Memory B cell (primary cell): ENCODE measurements at places on chromosomes 4 and X.

GRCh38 chr4:125277790-125278189 lies 37.0 kb upstream of the FAT4 start:
- no peak for DNase-seq

- no peak for DNase-seq
These were observed 93.6 kb downstream of the TASL start for GRCh38 chrX:30483996-30484395.

- DNase-seq = no peak
These were observed 35.3 kb upstream of the VSIG4 start for GRCh38 chrX:66074920-66075879.

DNA sequence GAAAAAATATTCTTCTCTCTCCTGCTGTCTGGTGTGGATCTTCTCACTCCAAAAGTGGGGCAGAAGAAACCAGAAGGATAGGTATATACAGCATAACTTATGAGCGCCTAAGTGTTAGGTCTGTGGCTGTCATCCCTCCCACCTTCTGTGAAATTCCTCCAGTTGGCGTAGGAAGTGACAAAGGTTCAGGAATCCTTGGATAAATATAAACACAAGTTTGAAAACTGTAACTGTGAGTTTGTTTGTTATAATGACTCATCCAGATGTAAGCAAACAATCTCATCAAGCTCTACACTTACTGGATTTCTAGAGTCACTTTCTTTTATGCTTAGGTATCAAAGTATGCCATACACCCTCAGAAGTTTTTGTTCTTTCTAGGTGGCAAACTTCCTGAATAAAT lies 405.2 kb downstream of the FAT4 start:
- DNase-seq = no peak

GRCh38 chr4:93184053-93184452 lies 644.5 kb upstream of the ATOH1 start:
- no peak for DNase-seq

DNA sequence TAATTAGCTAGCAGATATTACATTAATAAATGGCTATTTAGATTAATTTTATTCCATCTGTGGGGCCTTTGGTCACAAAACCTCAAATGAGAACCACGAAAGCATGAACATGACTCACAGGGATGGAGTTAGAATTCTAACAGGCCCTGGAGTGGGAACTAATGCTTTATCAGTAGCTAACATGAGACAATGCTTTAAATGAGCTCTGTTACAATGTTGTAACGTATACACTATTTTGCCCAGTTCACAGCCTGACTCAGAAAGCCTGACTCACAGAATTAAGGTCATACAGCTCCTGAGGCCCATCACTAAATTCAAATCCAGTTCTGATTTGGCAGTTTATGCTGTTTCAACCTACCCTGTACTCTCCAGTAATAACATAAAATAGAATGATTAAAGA lies 23.2 kb downstream of the VEGFC start:
- no peak for DNase-seq

DNA sequence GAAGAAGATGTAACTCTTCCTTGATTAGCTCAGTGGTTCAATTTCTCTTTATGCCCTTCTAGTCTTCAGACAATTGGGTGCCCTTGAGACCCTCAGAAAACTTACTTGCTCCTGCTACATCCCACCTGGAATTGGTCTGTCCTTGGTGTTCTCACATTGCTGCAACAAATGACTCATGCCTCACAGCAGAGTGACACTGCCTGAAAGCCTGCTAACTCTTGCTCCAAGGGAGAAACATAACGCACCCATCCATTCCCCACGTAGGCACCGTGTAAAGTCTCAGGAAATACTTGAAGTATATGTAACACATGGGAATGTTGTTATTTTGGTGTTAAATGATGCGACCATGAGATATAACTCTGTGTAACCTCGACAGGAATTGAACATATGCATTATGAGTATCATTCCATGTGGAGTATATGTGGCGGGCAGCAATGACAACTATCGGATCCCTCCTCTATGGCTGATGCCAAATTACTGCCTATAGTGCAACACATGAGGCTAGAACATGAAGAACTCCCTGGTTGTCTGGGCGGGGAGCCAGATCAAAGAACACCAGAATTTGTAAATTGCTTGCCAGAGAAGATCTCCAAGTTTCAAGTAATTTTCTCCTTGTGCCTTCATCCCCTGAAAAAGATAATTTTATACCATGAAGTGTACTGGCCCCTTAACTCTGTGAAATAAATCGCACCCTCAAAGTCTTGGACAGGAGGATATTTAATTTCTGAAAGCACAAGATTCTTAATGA lies 231.3 kb upstream of the STK26 start:
- no peak for DNase-seq

DNA sequence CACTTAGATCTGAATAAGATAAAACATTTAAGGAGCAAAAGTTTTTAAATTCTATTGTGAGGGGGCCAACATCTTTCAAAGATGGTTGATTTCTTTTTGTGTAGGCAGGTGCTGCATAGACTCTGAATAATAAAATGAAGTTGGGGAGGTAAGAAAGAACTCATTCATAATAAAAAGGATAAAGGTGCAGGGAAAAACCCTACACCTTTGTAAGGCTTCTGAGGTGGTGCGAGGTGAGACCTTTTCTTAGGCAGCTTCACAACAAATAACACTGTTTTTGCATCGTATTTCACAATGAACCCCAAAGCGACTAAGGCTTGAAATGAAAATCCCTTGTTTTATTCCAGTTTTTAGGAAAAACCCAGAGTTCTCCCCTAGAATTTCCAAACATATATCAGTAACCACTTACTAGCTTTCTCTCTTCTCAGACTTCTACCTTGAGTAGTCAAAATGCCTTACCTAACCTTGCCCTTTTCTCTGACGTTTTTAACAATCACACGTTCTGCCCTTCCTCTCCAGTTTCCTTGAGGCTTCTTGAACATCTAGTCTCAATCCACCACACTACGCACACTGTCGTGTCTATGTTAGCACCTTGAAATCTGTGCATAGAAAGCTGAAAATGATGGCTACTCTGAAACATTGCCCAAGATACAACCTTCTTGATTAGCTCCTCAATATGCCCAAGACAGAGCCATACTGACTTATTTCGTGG lies 30.2 kb downstream of the MAML3 start:
- no peak for DNase-seq

DNA sequence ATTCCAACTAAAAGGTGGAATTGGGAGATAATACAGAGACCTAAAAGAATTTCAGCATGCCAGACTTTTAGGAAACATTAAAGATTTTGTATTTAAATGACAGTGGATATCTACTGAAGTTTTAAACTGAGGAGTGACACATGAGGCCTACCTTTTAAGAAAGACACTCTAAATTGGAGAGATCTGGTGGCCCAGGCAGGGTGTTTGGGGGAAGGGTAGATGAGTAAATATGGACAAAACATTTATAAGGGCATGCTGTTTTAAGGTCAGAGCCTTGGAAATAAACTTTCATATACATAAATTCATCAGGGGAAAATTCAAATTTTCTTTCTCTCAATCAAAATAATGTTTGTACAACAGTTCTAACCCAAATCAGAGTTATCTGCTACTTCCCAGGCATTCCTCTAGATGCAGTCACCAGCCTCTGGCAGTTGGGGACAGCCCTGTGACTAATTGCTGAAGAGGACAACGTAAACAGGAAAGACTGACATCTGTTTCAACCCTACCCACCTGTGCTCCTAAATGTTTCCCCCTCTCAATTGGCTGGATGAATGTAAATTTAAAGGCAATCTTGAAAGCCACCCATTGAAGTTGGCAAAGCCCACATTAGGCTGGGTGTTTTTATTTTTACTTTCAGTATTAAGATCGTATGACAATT lies 1646.9 kb upstream of the ADGRL3 start:
- no peak for DNase-seq

- DNase-seq = no peak
These were observed 444.2 kb downstream of the IDS start for GRCh38 chrX:149060921-149061320.

DNA sequence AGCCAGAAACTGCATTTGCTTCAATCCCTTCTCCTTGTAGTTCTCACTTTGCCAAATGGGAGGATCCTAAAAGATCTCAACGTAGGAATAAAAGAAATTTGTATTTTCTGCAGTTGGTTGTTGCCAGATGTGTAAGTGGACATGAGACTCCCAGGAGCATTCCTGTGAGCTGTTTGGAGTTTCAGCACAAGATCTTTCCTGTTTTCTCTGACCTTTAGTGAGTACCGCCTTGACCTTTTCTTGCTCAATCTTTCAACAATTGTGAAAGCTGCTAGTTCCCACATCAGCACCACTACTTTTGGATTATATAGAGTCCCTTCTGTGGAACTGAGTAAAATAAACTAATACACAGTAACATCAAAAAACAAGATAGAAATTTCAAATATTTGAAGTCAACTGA lies 683.8 kb upstream of the PABPC4L start:
- no peak for DNase-seq

DNA sequence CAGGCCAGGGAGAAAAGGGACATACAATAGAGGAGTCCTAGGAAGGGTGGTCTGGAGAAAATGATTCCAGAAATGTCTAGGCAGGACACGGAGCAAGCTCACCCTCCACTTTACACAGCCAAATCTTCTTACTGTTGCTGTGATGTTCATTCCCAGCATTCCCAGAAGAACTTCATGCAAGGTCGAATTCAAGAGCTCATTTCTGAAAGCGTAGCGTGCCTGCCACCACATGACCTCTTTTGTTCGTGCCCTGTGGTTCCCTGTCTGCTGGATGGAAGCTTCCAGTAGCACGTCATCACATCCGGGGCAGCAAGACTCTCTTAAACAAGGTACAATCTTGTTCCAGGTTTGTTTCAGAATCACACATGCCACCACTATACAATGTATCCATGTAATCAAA lies 57.8 kb downstream of the FAM184B start:
- no peak for DNase-seq

DNA sequence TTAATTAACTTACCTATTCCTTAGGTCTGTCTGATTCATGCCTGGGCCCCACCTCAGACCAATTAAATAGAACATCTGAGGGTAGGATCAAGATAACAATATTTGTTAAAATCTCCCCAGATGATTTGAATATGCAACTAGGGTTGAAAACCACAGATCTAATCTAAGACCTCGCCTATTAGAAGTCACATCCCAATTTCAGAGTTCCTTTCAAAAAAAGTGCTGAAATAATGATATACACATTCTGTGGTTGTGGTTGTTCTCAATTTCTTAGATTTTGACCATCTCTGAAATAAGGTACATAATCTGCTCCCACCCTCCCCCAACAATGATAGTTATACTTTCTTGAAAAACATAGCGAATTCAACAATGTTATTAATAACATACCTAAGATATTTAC lies 27.7 kb downstream of the NIPAL1 start:
- no peak for DNase-seq

GRCh38 chr4:27908356-27908755 lies 1047.7 kb downstream of the STIM2 start:
- DNase-seq = no peak

DNA sequence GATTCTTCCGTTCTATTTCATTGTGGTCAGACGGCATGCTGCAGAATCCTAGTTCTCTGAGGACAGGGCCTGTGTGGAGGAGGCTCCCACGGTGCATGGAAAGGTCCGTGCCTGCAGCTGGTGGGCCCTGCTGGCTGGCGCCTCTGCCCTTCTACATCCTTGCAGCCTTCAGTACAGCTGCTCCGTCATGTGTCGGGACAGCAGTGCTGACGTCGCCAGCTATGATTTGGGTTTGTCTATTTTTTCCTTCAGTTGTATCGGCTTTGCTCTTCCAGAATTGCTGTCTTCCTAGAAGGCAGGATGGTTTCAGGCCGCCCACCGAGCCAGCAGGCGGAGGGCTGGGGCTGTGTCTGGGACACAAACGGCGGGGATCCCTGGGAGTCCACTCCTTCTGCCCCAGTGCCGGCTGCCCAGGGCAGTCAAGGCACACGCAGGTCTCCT lies 32.1 kb upstream of the CPLX1 start:
- DNase-seq = no peak

DNA sequence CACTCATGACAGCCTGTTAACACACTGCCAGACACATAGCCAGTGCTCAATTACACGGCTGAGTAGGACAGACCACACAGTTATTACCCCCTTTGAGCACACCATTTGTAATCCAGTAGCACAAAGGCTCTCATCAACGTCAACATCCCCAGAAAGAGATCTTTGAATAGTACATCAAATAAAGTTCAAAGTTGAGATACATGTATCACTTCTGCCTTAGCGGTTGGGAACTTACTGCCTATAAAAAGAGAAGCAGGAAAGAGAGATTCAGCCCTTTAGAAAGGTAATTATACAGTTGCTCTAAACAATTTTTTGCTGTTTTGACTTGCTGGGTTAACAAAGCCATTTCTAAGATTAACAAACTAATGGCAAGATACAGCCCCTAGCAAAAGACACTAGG lies 16.2 kb downstream of the ANXA5 start:
- DNase-seq = no peak

GRCh38 chr4:21450331-21450730 lies 498.2 kb downstream of the KCNIP4 start:
- DNase-seq = no peak

GRCh38 chr4:102453827-102454226 lies 47.3 kb upstream of the NFKB1 start:
- no peak for DNase-seq

DNA sequence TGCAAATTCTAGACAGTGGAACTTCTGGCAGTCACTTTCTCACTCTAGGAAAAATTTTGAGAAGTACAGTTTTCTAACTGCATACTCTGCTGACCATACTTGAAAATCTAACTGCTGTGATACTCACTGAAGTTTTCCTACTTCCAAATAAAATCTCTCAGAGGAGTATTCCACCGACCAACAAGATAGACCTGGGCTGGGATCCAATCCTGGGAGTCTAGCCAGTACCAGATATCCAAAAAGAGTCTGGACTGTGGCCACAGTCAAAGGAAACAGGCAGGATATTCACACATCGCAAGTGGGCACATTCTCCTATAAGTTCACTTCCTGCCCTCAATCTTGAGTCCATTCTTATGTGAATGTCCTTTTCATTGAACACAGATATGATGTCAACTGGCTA lies 1138.7 kb upstream of the PCDH7 start:
- no peak for DNase-seq

GRCh38 chrX:19152762-19153161 lies 30.5 kb upstream of the ADGRG2 start:
- DNase-seq = no peak

- DNase-seq = no peak
These were observed 50.8 kb upstream of the ADGRL3 start for GRCh38 chr4:61149278-61149677.

DNA sequence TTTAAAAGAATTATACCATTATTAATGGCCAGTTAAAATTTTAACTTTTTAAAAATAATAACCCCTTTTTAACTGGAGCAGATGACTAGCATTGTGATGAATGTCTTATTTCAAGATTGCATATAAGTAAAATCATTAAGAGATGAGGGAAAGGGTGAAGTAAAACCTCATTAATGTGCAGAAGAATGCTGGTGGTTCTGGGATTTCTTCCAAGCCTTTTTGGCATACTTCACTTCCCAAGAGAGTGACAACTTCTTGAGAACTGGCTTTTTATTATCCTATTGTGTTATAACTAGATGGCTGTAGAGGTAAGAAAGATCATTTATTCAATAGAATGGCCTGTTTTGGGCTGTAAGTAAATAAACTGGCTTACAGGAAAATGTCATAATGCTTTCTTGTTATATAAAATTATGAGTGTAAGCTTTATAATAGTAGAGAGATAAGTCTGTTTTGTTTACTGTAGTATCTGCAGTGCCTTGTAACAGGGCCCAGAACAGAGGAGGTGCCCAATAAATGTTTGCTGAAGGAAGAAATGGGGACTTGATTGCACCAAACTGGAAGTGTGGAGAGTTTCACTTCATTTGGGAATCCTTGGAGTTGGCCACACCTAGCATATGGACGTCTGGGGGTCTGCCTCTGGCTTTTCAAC lies 242.9 kb upstream of the PITX2 start:
- DNase-seq = no peak

- no peak for DNase-seq
These were observed 15.5 kb upstream of the PDZD4 start for GRCh38 chrX:153845842-153846241.
